ENCODE measurements at places on chromosomes 6 and 20. TPM values are rescaled to one million over a fixed set of nuclear protein-coding genes. Genes with fewer than 3 reads are reported as not detected.

SYNDIG1 gene
- total RNA-seq: 0.57 TPM

MDFI gene
- total RNA-seq: 0.14 TPM

JAG1 gene
- 18.4 TPM for total RNA-seq

FAM50B gene
- 6.6 TPM for total RNA-seq

C6orf52 gene
- not detected for total RNA-seq

ZNF322 gene
- total RNA-seq: 11.6 TPM
